CD4-positive, alpha-beta T cell treated with Interleukin-21 for 1 hour (primary cell): ENCODE measurements at places on chromosomes 16 and 17.

- DNase-seq = no peak
These were observed 999.7 kb downstream of the CDH11 start for GRCh38 chr16:64122177-64122576.

DNA sequence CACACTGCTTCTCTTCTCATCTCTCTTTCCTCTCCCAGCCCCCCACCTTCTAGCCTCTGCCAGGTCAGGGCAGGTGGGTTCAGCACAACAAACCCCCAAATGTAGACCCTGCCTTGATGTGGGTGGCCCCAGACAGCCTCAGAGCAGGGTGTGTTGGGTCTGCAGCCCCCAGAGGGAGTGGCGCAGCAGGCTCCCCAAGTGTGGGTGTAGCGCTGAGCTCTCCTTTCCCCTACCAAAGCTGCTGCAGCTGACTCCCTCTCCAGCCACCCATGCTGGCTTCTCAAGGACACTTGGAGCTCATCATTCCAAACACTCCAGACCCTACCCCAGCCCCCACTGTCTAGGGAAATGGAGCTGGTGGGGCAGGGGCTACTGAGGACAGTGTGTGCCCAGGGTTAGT, 27.3 kb downstream of the NLRC3 start:
- no peak for DNase-seq

DNA sequence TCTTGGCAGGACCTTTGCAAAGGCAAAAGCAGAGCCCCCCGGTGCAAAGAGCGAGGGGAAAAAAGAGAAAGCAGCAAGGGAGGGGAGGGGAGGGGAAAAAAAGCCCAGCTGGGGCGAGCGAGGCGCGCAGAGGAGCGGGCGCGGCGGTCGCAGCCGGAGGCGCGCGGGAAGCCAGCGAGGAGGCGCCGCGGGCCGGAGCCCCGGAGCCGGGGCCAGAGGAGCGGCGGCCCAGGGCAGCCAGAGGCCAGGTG, 129 bp downstream of the IRX5 start:
- no peak for DNase-seq

DNA sequence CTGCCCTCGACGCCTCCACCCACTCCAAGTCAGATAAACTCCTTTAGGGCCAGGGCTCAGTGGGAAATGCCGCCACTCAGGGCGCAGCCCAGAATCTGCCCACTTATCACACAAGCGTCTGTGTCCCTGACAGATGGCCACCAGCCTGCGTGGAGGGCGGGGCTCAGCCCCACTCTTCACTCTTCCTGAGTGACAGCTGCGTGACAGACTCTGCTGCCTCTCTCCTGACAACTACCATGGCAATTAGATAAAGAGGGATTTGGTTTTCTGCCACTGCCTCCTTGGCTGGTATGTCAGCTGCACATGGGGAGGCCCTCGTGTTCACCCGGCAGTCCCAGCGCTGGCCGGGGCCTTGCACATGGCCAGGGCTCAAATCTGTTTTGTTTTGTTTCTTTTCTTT, 96.2 kb downstream of the RTN4RL1 start:
- no peak for DNase-seq

- no peak for DNase-seq
These were observed 6.8 kb downstream of the ZG16B start for GRCh38 chr16:2836646-2837508.

- no peak for DNase-seq
These were observed 5.4 kb downstream of the ABR start for GRCh38 chr17:1174263-1174880.

- no peak for DNase-seq
These were observed 80.4 kb downstream of the CACNG3 start for GRCh38 chr16:24336491-24336890.

DNA sequence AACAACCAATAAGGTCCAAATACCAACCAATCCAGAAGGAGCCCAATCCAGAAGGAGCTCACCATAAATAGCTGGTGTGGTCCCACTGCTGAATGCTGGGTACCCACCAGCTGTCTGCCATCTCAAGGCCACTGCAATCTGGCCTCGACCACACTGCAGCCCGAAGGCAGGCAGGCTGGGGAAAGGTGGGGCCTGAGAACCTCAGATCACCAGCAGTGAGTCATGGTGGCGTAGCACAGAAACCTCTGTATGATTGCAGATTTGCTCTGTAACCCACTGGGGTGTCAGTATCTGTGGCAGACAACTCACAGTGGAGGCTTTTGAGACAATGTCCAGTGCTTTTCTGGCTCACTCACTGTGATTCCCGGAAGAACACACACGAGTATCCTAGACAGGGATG, 14.7 kb upstream of the CMTR2 start:
- no peak for DNase-seq

- no peak for DNase-seq
These were observed 26.3 kb upstream of the PLLP start for GRCh38 chr16:57310801-57311200.

- no peak for DNase-seq
These were observed 1.3 kb downstream of the CLEC19A start for GRCh38 chr16:19286827-19287226.

- DNase-seq = no peak
These were observed 1.6 kb upstream of the TBX21 start for GRCh38 chr17:47731396-47731795.

DNA sequence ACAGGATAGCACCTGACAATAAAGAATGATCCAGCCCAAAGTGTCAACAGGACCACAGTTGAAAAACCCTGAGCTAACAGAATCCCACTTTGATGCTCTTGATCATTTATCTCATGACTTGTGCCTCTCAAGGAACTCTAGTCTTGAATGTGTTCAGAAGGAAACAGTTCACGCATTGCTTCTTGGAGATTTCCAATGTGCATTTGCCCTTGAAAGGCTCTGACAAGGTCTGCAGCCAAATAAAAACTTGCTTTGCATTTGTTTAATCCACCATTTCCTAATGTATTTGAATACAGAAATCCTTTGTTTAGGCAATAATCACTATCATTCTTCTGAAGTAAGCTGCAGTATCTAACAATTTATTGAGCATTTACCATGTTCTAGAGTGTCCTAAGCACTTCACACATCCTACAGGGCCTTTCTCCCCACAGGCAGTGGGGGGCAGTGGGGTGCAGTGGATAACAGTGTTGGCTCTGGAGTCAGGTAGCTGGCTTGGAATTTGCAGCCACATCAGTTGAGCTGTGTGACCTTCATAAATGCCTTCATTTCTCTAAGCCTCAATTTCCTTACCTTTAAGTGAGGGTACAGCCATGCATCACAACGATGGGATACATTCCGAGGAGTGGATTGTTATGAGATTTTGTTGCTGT, 239.7 kb downstream of the XYLT1 start:
- no peak for DNase-seq

GRCh38 chr16:26710450-26710849, 356.3 kb upstream of the C16orf82 start:
- no peak for DNase-seq

- peak; percentile 62 for DNase-seq
These were observed 9.9 kb downstream of the CYGB start for GRCh38 chr17:76527430-76528111.

GRCh38 chr16:47110939-47111338, 32.8 kb downstream of the NETO2 start:
- DNase-seq = no peak

- no peak for DNase-seq
These were observed 5.8 kb upstream of the HBZ start for GRCh38 chr16:146646-147045.

GRCh38 chr17:705863-706262, 8.8 kb downstream of the VPS53 start:
- no peak for DNase-seq

DNA sequence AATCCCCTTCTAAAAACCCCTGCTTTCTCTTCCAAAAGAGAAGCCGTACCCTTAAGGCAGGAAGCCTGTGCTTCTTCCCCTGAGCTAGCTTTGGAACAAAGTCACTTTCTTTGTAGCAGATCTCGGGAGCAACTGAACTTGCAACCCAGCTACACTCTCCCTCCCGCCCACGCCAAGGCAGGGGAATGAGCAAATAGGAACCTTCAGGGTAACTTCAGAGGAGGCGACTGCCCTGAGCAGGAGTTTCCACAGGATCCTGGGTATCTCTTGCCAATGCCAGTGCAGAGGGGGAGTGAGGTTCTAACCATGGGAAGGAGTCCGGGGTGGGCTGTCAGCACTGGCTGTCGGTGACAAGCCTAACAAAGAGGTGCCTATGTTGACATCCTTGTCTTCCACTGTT, 5.9 kb upstream of the PIRT start:
- DNase-seq = no peak

- no peak for DNase-seq
These were observed 179.1 kb downstream of the TOX3 start for GRCh38 chr16:52367821-52368220.

DNA sequence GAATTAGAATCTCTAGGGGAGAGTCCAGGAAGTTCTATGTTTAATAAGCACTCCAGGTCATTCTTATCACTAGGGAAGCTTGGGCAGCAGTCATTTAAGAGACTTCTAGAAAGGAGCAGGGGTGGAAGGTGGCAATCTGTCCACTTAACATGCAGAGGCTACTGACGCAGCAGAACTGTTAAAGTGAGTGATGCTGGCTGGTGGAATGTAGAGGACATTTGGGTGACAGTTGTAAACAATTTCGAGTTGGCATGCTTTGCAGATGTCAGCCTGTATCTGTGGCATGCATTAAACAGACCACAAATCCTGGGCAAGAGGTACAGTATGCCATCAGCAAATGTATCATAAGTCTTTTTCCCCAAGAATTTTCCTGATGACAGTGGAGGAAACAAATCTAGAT, 40.5 kb upstream of the HS3ST3A1 start:
- no peak for DNase-seq

- DNase-seq = peak; percentile 61
These were observed 11.0 kb downstream of the CYB561 start for GRCh38 chr17:63434951-63435571.

GRCh38 chr17:75587675-75588595, at the start of gene MYO15B:
Gene MYO15B (plus strand): TSS chr17:75587800. CDS start chr17:75588058, 258 bp downstream.
- peak; percentile 59 for DNase-seq

DNA sequence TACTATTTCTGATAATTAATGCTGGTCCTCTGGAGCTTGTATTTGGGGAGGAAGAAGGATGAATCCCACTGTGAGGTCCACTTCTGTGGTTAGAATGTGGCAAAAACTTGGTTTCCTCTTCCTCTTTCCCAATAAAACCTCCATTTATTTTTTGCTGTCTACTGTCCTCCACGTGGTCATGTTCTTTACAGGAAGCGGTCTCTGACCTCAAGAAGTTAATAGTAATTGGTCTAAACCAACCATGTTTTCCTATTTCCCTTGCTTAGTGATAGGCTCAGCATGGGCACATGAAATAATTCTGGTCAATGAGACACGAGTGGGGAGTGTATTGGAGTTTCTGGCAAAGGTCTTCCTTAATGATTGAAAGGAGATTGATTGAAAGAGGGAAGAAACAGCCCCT, 33.9 kb downstream of the CHP2 start:
- DNase-seq = no peak

GRCh38 chr16:12405089-12405488, 398.6 kb downstream of the CPPED1 start:
- no peak for DNase-seq

DNA sequence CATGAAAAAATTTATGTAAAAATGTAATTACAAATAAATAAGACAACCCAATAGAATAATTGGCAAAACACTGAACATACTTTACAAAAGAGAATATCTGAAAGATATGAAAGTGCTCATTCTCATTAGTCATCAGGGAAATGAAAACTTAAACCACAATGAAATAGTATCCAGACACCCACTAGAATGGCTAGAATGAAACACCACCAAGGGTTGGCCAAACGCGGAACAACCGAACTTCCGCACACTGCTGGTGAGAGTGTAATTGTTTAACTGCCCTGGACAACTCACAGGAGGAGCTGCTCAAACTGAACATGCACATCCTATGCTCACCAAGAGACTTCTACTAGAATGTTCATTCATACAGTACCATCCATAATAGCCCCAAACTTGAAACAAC, 5.8 kb upstream of the ZDHHC7 start:
- peak; percentile 18 for DNase-seq

DNA sequence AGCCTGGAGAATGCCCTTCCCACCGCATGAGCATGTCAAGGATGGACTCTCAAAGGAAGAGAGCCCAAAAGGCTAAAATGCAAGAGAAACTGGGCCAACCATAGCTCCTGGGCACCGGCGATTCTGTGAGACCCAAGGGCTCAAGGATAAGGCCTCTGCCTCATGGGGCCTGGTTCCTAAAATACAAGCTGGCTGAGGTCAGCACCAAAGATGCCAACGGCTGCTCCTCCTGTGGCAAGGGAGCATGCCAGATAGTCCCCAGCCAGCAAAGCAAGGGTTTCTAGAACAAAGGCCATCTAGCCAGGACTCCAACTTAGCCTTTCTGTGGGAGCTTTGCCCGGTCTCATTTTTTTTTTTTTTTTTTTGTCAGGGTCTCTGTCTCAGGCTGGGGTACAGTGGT, 20.1 kb downstream of the GPRC5B start:
- no peak for DNase-seq

DNA sequence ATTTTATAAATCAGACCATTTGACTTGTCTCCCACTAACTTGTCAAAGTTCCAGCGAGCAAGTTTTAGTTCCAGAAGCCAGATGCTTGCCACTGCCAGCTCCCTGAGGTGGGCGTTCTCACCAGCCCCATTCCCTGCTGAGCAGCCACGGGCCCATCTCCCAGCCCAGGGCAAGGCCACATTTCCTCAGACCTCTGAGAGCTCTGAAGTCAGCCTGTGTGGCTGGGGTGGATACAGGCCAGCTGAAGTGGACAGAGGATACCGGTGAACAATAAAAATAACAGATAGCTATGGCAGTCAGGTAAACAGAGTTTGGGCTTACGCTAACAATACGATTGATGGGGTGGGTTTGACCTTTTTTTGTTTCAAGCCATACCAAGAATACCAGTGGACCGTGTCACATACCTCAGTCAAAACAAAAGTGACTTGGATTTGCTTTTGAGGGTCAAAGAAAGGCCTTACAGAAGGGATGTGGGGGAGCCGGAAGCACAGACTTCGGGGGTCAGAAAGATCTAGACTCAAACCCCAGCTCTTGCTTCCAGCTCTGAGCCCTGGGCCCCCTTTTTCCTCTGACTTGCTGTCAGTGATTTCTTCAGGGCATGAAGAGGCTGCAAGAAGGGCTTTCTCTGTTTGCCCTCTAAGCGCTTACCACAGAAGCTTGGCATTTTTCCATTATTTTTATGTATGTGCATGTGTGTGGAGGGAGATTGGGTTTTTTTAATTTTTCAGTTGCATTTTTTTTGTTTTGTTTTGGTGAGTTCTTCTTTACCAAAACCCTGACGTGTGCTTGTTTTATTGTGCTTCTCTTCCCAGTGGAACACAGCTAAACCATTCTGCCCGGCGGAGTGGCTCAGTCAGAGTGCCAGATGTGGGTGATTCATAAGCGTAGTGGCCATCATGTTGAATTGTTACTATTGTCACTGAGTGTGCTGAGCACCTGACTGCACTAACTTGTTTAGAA, 109.9 kb downstream of the GNAO1 start:
- DNase-seq = no peak

GRCh38 chr17:55456307-55457240, 34.9 kb upstream of the MMD start:
- DNase-seq = no peak

GRCh38 chr17:2985318-2985717, 78.1 kb downstream of the OR1D5 start:
- DNase-seq = no peak

GRCh38 chr16:46737621-46738214, 10.4 kb downstream of the MYLK3 start:
- no peak for DNase-seq

GRCh38 chr17:50191359-50192143, 9.9 kb downstream of the COL1A1 start:
- no peak for DNase-seq
